ENCODE measurements at places on chromosomes 5 and 9.
A peak's percentile ranks its signal among the peaks of the same experiment; 100 is the strongest.

GRCh38 chr5:149268928-149269557 lies 2.6 kb upstream of the AFAP1L1 start:
- peak; percentile 12 for DNase-seq

GRCh38 chr5:98962587-98962986 lies 33.8 kb upstream of the CHD1 start:
- DNase-seq = no peak

DNA sequence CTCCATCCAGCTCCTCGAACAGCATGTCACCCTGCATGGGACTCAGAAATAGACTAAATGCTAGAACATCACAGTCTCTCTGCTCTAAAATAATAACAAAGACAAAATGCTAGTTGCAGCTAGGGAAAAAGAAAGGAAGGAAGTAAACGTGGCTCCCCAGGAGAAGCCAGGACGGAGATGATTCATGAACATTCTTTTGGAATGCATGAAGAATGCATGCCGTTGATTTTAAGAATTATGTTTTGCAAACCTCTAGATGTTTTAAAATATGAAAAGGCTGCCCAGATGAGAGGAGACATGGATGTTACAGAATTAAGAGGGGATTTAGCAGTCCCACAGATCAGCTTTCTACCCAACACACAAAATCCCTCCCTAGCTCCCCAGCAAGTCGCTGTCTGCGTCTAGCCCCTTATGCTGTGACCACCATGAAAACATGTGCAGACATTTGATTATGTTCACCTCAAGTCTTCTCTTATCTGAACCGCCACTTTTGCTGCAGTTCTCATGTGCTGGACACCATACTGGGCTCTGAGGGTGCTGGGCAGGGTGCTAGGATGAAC lies 139.4 kb upstream of the LMX1B start:
- DNase-seq = no peak

DNA sequence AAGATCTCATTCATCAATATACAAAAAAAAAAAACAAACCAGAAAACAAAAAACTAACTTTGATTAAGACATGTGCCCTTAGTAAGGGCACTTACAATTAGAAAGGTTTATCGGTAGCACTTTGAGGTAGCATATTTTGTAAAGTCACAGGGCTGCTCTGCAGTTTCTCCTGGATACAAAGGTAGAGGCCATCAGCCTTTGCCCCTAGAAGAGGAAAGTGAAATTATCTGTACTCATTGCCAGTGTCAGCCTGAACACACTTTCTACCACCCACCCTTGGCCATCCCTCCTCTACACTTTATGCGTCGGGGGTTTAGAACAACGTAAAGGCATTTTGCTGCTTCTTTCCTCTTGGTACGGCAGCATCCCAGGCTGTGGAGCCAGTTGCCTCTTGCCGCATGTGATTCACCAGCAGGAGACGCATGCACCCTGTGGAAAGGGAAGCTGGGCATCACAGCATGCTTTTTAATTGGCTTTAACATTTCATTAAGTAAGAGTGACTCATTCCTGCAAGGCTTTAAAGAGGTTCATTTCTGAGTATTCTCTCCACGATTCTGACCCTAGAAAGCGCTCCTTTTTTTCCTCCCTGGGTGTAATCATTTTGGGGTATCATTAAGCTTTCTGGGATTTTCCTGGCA lies 84.6 kb downstream of the CEMIP2 start:
- DNase-seq = no peak

- no peak for DNase-seq
These were observed 25.1 kb downstream of the BARX1 start for GRCh38 chr9:93930070-93930469.

DNA sequence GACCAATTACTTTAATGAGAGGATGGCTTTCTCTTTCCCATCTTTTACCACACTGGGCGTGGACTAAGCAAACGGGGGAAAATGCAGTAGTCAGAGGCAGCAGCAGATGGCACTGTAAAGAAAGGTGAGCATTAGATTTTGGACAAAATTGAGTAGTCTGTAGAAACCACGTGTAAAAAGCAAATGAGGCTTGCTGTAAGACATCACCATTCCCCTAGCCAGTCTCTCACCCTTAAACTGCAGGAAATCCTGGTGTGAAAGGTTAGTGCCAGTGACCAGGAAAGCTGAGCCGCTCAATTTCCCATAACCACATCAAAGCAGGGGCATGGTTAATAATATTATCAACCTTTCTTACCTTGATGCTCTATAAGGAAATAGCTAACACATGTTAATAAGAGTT lies 31.8 kb downstream of the SPATA31C2 start:
- no peak for DNase-seq

- DNase-seq = no peak
These were observed 27.5 kb downstream of the ZNF618 start for GRCh38 chr9:113903514-113904077.

GRCh38 chr5:162699361-162699760 lies 631.8 kb downstream of the GABRG2 start:
- DNase-seq = no peak

DNA sequence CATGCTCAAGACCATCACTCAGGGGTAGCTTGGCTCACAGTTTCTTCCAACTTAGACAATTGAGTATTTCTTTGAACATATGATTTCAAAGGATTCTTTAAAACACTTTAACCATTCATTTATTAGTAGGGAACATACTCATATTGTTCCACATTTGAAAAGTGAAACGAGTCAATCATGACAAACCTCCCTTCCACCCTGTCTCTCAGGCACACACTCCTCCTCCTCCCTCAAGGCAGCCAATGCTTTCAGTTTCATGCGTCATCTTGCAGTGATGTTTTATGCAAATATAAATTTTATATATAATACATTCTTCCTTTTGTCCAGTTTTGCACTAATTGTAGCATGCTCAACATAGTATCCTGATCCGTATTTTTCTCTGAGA lies 126.0 kb upstream of the BOD1 start:
- peak; percentile 68 for DNase-seq

- DNase-seq = no peak
These were observed 65.0 kb downstream of the C9orf152 start for GRCh38 chr9:110142868-110143481.

DNA sequence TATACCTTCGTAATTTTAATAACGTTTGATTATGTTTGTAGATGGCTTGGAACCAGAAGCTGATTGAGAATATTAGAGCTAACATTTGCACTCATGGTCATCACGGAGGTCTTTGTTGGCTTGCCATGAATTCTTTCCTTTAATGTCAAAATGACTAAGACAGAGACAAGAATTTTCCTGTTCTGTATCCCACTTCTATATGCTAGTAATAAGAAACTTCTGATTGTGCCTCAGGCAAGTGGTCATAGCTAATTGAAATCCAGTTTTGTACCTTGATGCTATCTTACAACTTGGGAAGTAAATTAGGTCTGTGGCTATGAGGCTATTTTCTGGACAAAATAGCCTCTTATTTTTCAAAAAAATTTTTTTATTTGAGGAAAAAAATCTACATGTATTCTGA lies 167.6 kb downstream of the RANBP17 start:
- no peak for DNase-seq

Measured in GM18507 (cell line).